ENCODE measurements at places on chromosomes 11 and 22.

GRCh38 chr11:61697764-61698163 is 17.6 kb downstream of the DAGLA start:
- no peak for DNase-seq

- DNase-seq, result no peak
Observed at GRCh38 chr11:9739123-9739900, 75.4 kb downstream of the SWAP70 start.

- no peak for DNase-seq
Observed at GRCh38 chr11:43172477-43172876, 139.3 kb upstream of the API5 start.

- no peak for DNase-seq
Observed at GRCh38 chr11:74819400-74819799, 70.8 kb downstream of the RNF169 start.

- no peak for DNase-seq
Observed at GRCh38 chr11:119705362-119705761, 23.6 kb downstream of the NECTIN1 start.

- DNase-seq, result no peak
Observed at GRCh38 chr11:71491531-71491930, 35.5 kb upstream of the KRTAP5-7 start.

DNA sequence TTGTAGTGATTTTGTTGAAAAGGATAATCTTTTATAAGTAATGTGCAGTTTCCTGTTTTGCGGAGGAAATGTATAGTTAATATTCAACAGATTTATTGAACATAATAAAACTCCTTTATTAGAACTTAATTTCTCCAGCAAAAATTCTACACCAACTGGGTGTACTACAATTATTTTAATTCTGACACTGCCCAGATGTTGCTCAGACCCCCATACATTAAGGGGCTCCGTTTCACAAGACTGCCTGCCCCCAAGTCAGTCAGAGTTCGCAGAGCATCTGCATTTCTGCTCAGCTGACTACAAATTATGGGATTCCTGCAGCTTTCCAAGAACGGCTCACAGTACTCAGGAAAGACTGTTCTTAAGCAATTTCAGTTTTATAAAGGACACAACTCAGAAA is 6.2 kb downstream of the CEP57 start:
- DNase-seq, result no peak

DNA sequence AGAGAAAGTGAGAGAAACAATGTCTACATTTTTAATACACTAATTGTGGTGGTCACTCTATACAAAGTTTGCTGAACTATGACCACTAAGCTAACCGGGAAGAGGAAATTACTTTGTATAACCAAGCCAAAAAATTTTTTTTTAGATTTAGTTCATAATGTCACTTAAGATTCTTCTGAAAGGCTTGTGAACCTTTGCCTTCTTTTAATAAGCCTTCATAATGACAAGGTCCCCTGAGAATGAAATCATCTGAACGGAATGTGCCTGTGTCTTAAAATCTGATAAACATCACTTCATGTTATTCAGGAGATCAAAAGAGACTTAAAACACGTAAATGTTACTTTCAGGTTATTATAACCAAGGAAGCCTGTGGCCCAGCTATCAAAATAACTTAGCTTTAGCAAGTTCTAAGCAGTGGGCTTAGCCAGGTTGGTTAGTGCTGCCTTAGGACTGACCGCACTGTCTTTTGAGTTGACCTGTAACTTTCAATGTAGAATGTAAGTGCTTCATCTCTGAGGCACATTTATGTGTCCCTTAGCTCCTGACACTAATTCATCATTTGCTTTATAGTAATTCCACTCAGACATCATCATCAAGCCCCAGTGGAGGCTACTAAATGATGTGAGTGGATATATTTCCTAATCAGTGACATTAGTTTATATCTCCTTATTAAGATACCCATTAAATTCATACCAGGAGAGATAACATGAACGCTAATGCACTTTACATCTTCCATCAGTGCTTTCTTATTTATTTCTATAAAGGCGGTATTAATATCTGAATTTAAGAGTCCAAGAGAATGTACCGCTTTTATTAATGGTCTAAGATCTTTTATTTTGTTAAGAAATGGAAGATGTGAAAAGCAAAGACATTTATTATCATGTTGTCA is 122.5 kb downstream of the WNT11 start:
- DNase-seq, result no peak

DNA sequence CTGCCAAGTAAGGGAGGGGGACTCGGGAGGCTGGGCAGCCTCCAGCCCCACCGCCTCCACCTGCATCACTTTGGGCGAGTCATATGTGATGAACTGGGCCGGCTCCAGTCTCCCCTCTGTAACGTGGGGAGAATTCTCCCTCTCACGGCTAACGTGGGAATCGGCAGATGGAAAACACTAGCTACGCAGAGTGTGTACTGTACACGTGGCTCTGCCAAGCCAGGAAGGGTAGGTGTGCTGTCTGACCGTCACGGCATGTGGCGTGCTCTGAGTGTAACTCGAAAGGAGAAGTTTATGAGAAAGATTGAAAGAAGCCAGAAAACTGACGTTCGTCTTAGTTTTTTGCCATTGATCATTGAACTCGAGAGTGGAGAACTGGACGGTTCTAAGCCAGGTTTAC is 13.7 kb downstream of the TRMU start:
- DNase-seq, result no peak

DNA sequence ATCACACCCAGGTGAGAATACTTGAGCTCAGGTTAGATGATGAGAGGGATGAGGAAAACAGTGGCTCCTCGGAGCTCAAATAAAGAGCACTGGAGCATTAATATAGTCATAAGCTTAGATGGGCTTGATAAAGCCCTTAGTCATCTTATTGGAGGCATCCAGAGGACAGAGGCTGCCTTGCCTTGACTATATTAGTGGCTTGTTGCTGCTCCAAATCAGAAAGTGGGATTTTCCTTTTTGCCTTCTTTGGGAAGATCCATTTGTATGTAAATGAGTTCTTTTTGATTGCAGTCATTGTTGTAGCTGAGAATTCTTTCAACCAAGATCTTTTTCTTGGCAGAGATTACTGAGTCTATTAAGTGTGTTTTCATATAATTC is 18.9 kb downstream of the ADM start:
- DNase-seq, result no peak

Data from activated CD8-positive, alpha-beta memory T cell treated with anti-CD3 and anti-CD28 coated beads for 1 hour (primary cell).